ENCODE measurements at places on chromosomes 2 and 18.

- no peak for DNase-seq
These were observed 59.1 kb downstream of the MAP3K20 start for GRCh38 chr2:173134703-173135102.

GRCh38 chr18:73552171-73552570, 595.5 kb downstream of the FBXO15 start:
- DNase-seq: no peak

DNA sequence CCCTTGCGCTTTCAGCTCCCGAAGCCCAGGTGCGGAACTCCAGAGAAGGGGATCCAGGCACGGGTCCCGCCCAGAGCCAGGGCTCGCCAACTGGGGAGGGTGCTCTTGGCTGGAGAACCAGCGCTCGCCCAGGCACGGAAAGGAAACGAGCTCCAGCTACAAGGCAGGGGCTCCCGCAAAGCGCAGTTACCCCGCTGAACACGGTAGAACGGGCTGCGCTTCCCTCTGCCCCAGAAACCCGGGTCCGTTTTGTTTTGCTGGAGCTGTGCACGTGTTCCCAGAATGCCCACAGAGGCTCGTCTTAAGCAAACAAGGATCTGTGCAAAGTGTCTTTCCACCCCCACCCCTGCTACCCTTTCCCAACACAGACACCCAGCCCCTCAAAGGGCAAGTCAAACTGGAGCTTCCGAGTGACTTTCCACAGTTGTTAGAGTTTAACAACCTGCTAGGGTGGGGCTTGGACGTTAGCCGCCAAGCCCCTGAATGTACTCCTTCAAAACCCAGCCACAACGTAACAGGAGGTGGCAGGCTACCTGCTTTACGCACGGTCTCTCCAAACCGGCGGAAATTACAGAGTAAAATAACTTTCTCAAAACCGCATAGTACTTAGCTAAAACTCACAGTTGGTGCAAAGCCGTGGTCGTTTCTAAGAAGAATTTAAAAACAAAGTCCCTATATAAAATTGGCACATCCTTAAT, 775 bp downstream of the RNF125 start:
- DNase-seq: peak; percentile 28

DNA sequence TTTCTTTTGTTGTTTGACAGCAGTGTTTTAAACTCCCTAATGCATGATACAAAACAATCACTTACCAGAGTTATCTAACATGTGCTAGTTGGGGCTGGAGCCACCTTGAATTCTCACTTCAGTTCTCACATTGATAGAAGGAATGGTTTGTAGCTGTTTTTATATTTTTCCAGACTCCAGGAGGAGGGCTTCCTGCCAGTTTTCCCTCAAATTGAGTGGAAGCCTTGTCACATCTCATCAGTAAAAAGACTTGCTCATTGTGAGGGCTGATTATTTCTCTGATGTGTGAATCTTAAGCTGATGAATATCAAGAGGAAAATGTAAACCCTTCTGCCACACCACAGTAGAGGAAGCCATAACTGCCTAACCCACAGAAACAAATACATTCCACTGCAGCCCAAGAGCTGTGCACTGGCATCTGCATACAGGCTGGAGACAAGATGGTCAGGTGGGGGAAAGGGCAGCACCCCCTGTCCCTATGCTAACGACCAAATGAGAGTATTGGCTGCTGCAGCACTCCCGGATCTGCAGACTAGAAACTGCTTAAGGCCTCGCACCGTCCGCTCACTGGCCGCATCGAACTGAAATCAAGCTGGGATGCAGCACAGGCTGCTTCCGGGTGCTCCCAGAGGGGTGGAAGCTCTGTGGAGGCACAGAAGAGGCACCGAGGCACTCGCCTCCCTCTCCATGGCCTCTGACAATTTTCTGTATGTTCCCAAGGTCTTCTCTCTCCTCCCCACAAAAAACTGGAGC, 73.7 kb upstream of the TPO start:
- no peak for DNase-seq

GRCh38 chr2:152402780-152403759, 68.1 kb downstream of the FMNL2 start:
- no peak for DNase-seq
